PC-3 (cell line): ENCODE measurements at places on chromosomes 4 and X. TPM values are rescaled to one million over a fixed set of nuclear protein-coding genes. Genes with fewer than 3 reads are reported as not detected.

DNA sequence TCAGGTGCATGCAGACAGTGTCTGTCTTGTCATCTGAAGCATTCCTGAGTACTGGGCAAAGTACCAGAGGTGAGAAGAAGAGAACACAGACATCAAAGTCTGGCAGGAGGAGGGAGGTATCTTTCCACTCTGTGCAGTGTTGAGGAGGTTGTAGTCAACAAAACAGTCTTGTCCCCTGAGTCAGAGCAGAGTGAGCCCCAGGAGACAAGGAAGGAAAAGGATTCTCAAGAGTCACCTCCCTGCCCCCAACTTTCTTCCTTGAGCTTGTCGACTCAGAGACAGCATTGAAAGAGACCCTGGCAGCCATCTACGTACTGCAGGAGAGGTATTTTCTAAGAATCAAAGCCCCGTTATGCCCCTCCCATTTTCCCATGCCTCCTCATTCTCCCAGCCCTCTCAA lies 4.4 kb upstream of the SRPX start:
- no peak overlapping the region for H3K4me3 ChIP-seq
- H3K27ac ChIP-seq = no peak overlapping the region
- no peaks in the 10 kb centered on the region for H3K36me3 ChIP-seq
- H3K4me1 ChIP-seq = no peaks in the 10 kb centered on the region

DNA sequence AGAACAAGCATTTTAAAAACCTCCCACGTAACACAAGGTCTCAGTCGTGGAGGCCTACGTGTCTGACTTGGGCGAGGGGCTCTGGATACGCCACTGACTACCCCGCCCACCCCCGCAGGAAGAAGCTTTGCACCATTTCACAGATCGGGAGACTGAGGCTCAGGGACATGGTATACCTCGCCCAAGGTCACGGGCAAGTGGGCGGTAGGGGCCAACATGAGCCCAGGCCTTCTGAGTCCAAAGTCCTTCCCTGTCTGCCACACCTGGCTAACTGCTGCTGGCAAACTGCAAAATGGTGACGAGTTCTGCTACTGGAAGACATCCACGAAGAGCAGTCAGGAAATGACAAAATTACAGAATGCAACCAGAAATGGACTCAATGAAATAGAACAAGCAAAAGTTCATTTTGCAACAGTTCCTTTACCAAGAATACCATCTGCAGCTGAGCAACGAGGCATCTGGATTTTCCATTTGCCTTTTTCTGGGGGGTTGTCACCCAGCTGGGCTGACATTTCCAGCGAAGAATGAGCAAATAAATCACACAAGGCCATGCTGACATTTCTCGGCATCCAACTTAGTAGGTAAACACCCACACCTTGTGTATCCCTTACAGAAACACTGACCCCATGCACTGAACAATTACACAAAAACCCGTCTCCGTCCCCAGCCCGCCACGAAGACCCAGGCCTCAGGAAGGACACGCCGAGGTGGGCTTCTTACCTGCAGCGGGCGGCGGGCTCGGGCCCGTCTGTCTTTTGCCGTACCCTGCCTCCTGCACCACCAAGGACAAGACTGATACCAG lies 70.2 kb upstream of the AFAP1 start:
- no peak overlapping the region for H3K27ac ChIP-seq
- H3K4me3 ChIP-seq = no peak overlapping the region
- DNase-seq = no peak
- H3K4me1 ChIP-seq = no peaks in the 10 kb centered on the region
- H3K27me3 ChIP-seq = no peaks in the 10 kb centered on the region
- H3K36me3 ChIP-seq = no peaks in the 10 kb centered on the region

The USP27X gene
- total RNA-seq = 0.62 and 2.7 TPM in 2 replicates

GRCh38 chr4:48046059-48046458 lies 29.5 kb downstream of the NIPAL1 start:
- no peak overlapping the region for H3K4me3 ChIP-seq
- peaks cover 14% of the 10 kb centered on the region; the same call in 1 of the 2 replicates for H3K4me1 ChIP-seq
- DNase-seq = no peak
- no peak overlapping the region for H3K27ac ChIP-seq
- H3K27me3 ChIP-seq = no peaks in the 10 kb centered on the region

The RNF150 gene
- total RNA-seq = 0.55 and 0.58 TPM in 2 replicates

DNA sequence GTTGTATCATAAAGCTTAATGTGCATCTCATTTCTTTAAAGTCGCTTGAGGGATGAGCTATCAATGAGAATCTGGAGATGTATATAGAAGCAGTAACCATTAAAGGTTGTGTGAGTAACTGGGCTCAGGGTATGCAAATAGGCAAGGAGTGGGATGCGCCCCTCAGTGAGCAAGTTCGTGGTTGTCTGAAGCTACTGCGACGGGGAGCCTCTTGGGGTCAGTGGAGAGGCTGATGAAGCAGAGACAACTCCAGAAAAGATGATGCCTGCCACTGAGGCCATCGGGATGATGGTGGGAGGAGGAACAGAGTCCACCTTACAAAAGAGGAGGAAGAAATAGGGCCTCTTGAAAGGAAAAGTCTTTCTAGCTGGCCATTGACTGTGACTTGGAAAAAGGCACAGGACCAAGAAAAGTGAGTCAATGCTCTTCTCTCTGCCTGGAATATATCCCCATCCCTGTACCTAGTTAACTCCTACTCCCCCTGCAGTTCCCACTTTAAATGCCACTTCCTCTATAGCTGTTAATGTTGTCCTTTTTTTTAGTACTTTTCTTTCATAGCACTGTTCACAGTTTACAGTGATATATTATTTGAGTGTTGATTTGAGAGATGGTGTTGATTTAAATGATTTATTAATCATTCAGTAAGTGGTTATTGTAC lies 51.4 kb upstream of the LSM6 start:
- H3K36me3 ChIP-seq = no peaks in the 10 kb centered on the region
- peaks cover 24% of the 10 kb centered on the region for H3K27me3 ChIP-seq
- no peaks in the 10 kb centered on the region for H3K4me1 ChIP-seq
- no peak for DNase-seq
- H3K27ac ChIP-seq = no peak overlapping the region

DNA sequence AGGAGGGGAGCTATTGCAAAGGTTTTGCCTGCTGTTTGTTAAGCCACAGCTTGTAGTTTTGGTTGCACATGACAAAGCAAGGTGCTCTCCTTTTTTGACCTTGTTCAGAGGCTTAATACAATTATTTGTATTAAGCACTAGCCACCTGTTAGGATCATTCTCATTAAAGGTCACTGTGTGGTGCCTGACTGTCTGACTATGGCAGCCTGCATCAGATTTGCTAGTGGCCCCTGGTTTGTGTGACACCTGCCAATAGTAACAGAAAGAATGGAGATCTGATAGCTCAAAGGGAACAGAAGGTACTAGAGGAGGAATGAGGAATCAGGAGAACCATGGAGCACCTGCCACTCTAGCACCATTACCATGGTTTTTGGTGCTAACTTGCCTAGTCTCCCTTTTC lies 102.5 kb downstream of the POLA1 start:
- H3K4me3 ChIP-seq = no peak overlapping the region
- no peaks in the 10 kb centered on the region; the same call in none of the 2 replicates for H3K36me3 ChIP-seq
- no peaks in the 10 kb centered on the region for H3K27me3 ChIP-seq
- H3K4me1 ChIP-seq = no peaks in the 10 kb centered on the region
- DNase-seq = no peak
- H3K27ac ChIP-seq = no peak overlapping the region

The GAGE12F gene
- total RNA-seq = not detected in 2 replicates

DNA sequence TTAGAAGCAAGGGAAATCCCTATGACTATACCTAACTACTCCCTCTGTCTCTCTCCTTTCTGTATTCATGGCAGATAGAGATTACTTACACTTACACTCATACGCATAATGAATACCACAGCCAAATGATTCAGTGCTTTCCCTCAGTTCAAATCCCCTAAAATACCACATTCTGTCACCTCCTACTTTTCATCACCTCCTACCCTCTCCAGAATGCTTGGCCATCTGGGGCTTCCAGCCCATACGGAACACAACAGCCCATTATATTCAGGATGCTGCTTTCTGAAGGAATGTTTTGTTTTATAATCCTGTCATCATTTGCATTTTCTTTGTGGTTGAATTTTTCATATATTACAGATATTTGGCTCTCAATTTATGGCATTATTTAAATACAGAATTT lies 361.6 kb downstream of the GRIA2 start:
- no peak for DNase-seq
- no peak overlapping the region for H3K4me3 ChIP-seq
- no peaks in the 10 kb centered on the region for H3K27me3 ChIP-seq
- no peaks in the 10 kb centered on the region for H3K4me1 ChIP-seq
- H3K36me3 ChIP-seq = no peaks in the 10 kb centered on the region

- DNase-seq = no peak
- no peaks in the 10 kb centered on the region for H3K36me3 ChIP-seq
- H3K4me3 ChIP-seq = no peak overlapping the region
- no peak overlapping the region for H3K27ac ChIP-seq
- no peaks in the 10 kb centered on the region for H3K4me1 ChIP-seq
- no peaks in the 10 kb centered on the region for H3K27me3 ChIP-seq
Observed at GRCh38 chr4:113866611-113867010, 105.1 kb upstream of the CAMK2D start.

GRCh38 chr4:74962584-74962983 lies 29.7 kb downstream of the PARM1 start:
- DNase-seq = no peak
- H3K27ac ChIP-seq = no peak overlapping the region
- no peak overlapping the region for H3K4me3 ChIP-seq
- H3K4me1 ChIP-seq = peaks cover 15% of the 10 kb centered on the region; the same call in 1 of the 2 replicates

DNA sequence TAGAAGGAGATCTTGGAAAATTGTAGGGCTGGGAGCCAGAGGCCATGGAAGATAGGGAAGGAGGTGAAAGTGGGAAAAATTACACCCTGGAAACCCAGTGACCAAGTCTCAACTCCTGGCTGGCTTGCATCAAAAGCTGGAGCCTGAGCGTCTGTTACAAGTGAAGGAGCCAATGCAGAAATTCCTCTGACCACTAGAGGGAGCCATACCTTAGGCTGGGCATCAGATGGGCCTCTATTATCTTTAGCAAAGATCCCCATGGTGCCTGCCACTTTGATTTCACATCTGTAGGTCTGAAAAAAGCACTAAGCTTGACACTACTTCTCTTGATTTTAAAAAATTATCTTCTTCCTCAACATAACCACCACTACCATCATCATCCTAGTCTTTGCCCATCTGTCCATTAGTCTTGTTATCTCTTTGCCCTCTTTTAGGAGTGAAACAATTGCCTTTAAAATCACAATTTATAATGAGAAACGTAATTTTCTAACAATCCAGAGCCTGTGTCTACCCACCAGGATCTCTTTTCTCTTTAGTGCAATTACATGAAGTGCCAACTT lies 62.9 kb downstream of the ANAPC4 start:
- H3K4me3 ChIP-seq = no peak overlapping the region
- H3K4me1 ChIP-seq = no peaks in the 10 kb centered on the region
- H3K27ac ChIP-seq = no peak overlapping the region
- no peaks in the 10 kb centered on the region for H3K27me3 ChIP-seq
- no peaks in the 10 kb centered on the region for H3K36me3 ChIP-seq
